Activated T-cell treated with anti-CD3 and anti-CD28 coated beads for 4 hours (primary cell): ENCODE measurements at places on chromosomes 3 and 15.

DNA sequence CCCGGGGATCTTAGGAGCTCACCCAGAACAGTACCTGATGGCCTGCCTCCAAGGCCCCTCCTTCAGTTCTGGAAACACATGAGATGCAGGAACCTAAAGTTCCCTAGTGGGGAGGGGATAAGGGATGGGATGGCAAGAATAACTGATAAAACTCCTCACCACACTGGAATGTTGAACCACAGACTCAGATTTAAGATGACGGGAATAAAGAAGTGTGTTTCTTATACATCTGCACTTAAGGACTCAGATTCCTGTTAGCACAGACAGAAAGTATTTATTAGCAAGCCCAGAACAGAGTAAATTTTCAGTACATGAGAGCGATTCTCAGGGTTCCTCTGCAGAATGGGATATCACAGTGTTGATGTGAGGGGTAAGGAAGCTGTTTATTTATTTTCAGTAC is 245.2 kb downstream of the TLE3 start:
- no peak for DNase-seq

- DNase-seq = no peak
Observed at GRCh38 chr3:30408105-30408557, 198.3 kb upstream of the TGFBR2 start.

DNA sequence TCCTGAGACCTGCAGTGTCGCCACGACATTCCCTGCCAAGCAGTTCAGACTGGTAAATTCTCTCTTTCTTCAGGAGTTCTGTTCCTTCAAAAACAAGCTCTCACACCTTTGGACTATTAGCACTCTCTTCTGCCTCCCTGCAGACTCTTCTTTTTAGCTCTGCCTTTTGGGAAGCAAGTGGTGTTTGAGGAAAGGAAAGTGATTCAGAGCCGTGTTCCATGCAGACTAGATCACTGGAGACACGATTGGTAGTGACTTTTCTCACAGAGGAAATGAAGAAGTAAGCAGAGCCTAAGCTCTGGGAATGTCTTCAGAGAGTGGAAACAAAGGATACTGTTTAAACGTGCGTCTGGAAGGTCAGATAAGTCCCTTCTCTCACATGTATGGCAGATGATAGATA is 270.6 kb upstream of the TPRG1 start:
- DNase-seq = no peak

- DNase-seq = peak; percentile 85
Observed at GRCh38 chr3:56801662-56802377, at the start of gene ARHGEF3. Gene ARHGEF3 (minus strand): TSS chr3:56801949. CDS start chr3:56801798, 151 bp downstream.
